ENCODE measurements at places on chromosomes 6 and 20.

GRCh38 chr6:116278854-116279231 is 887 bp downstream of the TSPYL1 start:
- no peak for DNase-seq

DNA sequence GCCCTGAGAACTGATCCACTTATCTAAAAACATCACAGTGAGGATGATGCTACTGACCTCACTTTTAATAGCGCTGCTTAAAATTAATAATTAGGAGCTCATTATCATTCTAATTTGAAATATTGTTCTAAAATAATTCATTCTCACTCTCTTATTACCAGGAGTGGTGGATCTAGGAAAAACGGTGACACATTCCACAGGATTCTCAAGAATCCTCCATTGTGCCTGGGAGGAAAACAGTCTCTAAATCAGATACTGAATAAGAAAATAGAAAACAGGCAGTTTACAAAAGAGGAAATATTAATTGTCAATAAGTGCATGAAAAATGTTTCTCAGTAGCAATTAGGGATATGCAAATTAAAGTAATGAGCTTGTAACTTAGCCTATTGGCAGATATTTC is 187.4 kb downstream of the TENT5A start:
- no peak for DNase-seq

DNA sequence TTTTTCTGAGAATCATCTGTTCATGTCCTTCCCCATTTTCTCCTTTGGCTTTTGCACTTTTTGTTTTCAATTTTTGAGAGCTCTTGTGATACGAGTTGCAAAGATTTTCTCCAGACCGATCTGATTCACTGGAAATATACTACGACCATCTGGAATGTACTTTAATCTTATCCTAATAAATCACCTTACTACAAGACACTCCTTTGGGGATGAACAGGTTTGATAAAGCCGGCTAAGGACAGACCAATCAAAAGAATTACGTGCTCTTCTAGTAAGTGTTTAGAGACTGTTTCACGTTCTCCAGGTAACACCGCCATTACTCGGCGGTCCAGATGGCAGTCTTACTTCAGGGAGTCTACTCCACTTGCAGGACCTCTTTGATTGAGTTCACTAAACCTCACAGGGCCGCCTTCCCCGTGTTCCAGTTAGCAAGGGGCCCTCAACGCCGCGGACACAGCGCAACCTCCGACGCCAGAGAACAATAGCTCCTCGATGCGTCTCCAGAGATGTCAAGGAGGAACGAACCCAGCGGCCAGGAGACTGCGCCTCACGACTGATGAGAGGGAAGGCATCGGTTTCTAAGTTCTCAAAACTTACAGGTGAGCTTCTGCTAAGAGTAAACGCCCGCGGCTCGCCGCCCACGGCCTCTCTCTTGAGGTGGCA is 920 bp upstream of the WTAP start:
- DNase-seq: no peak

DNA sequence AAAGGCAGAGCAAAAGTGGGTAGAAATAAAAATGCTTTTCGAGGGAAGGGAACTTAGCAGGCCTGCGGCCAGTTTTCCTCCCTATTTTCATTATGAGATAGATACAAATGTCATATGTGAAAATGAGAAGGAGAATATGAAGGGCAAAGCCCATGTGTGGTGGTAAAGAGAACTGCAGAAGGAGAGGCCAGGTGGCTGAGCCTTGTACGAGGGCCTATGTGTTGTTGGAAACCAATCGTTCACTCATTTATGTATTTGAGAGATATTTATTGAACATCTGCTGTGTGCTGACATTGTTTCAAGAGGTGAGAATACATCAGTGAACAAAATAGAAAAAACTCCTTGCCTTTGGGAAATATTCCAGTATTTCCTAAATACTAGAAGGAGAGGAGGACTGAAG is 147.7 kb downstream of the SH3BGRL2 start:
- DNase-seq: no peak

DNA sequence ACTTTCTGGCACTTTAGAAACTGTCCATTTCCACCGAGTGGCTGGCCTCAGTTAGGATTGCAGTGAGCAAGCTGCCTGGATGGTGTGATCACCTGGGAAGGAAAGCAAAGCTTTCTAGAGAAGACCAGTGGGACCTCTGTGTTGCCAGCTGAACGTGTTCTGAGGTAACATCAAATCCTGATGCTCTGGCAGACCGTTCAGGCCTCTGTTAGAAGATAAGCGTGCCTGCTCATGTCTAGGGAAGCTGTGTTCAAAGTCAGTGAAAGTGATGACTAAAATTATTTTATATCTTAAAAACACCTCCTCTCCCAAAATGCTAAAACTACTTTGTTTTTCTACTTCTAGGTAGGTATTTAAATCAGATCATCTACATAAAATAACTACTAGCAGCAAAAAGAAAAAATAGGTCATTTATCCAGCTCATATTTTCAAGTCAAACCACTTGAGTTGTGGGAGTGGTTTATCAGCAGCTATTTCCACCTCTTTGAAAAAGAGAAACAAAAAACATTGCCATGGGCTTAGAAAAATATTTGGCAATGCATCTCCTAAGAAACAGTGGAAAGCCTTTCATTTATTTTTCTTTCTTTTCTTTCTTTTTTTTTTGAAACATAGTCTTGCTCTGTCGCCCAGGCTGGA is 54.8 kb downstream of the CEP43 start:
- DNase-seq: no peak

- DNase-seq: peak; percentile 45
These were observed 859 bp downstream of the PPP1R10 start for GRCh38 chr6:30615958-30616810.

- no peak for DNase-seq
These were observed 8.9 kb downstream of the VSTM2L start for GRCh38 chr20:37911838-37912281.

- no peak for DNase-seq
These were observed 31.9 kb downstream of the MARCKS start for GRCh38 chr6:113888956-113889630.

- DNase-seq: no peak
These were observed 183.2 kb downstream of the CARMIL1 start for GRCh38 chr6:25462235-25462897.

DNA sequence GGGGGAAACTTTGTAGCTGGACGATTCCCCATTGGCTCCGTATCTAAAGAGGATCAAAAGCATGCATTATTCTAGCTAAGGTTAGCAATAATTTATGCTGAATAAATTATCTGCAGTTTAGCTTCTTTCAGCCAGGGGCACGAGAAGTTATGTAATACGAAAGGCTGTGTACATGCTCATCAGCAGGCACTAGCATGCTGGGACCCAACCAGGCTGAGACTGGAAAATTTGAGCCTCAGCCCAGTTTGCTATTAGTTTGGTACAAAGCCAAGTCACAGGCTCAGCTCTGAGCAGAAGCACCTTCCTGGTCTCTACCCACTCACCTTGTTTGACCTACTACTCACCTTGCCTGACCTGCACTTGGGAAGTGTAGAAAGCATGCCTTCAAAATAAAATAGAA is 328.1 kb upstream of the ARID1B start:
- no peak for DNase-seq

- DNase-seq: no peak
These were observed 3.9 kb downstream of the SLA2 start for GRCh38 chr20:36642136-36642535.

DNA sequence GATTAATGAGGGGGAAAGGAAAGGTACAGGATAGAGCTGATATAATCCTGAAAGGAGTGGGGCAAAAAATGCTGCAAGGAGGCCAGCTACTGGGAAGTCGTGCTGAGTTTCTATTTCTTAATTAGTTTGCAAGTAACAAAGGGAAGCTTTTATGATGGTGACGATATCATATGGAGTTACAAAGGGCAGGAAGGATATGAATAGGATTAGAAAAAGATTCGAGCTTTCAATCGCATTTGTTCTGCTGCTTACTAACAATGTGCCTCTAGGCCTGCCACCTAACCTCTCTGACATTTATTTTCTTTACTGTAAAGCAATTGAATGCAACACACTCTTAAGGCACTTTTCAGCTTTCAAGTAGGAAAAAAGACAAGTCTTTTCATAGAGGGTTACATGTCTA is 219.2 kb downstream of the CLVS2 start:
- no peak for DNase-seq

DNA sequence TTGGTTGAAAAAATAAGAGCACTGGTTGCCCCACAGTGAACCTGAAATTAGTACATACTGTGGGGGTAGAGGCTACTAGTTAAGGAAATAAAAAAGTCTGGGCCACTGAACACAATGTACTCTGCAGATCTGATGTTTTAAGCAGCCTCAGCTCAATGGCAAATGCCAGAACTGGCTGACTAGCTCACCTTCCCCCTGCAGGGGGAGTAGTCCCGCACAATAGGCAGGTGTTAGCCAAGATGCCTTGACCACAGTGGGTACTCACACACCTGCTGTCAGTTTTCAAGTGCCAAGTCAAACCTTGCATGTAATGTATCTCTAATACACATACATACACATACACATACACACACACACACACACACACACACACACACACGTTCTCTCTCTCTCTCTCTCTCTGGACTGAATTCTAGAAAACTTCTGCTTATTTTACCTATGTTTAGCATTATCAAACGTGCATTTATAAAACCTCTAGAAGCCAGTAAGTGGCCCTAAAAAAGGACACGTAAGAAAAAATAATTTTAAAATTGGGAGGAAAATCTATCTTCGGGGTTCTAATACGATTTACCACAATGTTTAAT is 36.1 kb downstream of the GMDS start:
- DNase-seq: peak; percentile 42

- no peak for DNase-seq
These were observed 168.0 kb upstream of the LRFN2 start for GRCh38 chr6:40755046-40755681.

DNA sequence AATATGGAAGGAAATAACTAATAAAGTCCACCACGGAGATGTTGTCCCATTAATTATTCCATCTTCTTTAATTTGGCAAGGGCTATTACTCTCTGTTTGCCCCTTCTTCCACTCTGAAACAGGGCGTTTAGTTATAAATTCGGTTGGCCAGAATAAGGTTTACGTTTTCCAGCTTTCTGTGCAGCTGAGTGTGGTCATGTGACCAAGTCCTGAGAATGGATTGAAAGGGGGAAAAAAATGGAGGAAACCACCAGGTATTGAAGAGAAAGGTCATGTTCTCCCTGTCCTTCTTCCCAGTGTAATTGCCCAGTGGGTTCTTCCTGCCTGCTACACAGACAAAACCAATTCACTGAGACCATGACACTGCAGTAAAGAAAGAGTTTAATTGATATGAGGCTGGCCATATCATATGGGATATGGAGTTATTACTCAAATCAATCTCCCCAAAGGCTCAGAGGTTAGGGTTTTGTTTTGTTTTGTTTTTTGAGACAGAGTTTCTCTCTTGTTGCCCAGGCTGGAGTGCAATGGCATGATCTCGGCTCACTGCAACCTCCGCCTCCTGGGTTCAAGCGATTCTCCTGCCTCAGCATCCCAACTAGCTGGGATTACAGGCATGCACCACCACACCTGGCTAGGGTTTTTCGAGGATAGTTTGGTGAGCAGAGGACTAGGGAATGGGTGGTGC is 14.3 kb upstream of the TBC1D22B start:
- DNase-seq: no peak

DNA sequence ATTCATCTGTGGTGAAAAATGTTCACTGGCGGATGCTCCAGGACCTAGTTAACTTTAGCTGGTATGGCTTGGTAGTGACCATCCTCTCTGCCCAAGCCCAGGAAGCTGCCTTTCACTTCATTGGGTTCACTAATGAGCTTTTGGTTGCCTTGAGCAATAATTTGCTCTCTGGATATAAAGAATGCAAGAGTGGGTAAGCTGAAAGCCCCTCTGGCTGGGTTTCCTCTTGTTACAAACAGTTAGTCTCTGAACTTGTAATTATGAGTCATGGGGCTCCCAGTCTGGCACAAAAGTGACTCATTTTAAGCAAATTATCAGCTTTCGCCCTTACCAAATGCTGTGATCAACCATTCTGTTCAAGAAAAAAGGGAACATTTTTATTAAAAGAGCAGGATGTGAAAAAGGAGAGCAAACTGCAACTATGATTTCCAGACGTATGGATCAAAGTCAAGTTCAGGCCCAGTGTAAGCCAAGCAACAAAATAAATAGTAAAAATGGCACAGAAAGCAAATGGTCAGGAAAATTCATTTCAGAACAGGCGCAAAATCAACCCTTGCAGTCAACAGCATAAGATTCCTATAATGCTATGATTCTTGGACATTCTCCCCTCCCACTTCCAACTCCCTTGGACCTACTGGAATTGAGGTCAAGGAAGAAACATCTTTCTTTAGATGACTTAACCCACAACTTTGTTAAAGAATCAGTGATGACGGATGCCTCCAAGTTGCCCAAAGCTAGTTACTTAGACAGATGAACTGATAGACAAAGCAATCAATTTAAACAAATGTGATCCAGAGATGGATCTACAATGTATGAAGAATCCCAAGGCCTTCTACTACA is 130.0 kb upstream of the KCNK16 start:
- no peak for DNase-seq

DNA sequence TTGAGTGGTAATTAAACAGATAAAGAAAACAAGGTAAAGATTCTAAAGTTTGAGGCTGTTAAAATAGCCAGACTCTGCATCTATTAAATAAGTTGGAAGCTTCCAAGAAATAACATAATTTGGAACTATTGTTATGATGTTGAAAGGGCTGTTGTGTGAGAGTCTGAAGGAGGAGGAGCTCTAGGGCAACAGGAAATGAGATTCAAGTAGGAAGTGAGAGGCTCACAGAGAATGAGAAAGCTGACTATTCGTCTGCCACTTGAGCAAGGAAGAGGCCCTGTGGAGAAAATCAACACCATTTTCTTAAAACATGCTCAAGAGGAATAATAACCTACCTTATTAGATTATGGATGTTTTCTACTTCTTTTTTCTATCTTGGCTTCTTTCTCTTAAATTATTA is 185.2 kb downstream of the SLC24A3 start:
- no peak for DNase-seq

- DNase-seq: peak; percentile 53
These were observed 120.8 kb downstream of the BACH2 start for GRCh38 chr6:90175627-90176538.

- no peak for DNase-seq
These were observed 1082.4 kb upstream of the MAP3K7 start for GRCh38 chr6:91669154-91669870.

- peak; percentile 3 for DNase-seq
These were observed 61.7 kb downstream of the METTL24 start for GRCh38 chr6:110296241-110297025.

- DNase-seq: no peak
These were observed 175.2 kb downstream of the ZMYND8 start for GRCh38 chr20:47181056-47181862.

GRCh38 chr6:29723666-29724588 is 693 bp downstream of the HLA-F start:
- peak; percentile 87 for DNase-seq
